ENCODE measurements at places on chromosomes 6 and 20.
A peak's percentile ranks its signal among the peaks of the same experiment; 100 is the strongest.

- DNase-seq: no peak
Observed at GRCh38 chr20:51899674-51900073, 97.4 kb upstream of the SALL4 start.

DNA sequence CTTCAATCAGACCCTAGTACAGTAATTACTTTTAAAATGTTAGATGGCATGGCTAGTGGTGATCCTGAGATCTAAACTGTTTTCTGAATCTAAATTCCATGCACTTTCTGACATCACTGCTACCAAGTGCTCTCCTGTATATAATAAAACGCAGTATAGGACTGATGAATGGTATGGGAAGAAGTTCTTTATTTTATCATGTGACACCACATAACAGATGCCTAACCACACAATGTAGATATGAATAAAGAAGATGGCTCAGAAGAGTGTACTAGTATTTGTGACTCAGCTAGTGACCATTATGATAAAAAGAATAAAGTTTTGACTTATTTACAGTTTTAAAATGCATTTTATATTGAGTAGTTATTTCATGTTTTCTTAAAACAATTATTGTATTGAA, 8.5 kb downstream of the NDUFAF4 start:
- no peak for DNase-seq

DNA sequence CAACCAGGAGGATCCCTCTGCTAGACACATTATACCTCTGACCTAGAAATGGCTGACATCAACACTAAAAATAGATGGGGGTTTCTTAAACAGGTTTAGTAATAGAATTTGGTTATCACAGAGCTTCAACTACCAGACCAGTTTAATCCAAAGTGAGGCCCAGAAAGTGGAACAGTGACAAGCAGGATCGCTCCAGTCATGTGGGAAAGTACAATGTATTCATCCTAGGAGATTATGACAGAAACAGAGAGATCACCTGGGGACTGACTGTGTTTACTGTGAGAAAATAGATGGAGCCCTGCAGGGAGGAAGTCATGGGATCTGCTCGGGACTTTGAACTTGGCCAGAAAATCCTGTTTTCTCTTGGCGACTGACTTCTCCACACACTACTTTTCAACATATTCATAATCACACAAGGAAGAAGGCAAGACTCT, 238.7 kb upstream of the SOX4 start:
- DNase-seq: no peak

DNA sequence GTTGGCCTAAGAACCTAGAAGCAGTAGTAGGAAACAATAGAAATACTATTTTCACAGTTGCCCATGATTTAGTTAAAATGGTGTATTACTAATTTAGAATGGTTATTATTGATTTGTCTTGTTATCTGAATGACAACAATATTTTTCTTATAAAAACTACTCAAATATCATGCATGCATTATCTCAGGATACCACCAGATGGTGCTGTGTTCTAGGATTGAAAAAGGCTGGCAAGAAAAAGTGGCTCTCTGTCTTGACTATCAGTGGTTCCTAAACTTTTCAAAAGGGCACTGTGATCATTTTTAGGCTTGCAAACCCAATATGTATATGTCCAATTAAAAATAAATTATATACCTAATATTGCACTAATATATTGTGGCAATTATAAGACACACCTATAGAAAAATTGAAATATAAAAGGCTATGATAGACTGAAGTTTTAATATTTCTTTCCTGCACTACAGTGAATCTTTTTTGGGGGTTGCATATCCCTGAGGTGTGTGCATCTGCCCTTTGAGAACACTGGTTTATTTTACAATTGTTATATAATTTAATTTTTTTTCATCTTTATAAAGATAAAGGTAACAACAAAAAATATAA, 131.7 kb upstream of the MLIP start:
- no peak for DNase-seq

DNA sequence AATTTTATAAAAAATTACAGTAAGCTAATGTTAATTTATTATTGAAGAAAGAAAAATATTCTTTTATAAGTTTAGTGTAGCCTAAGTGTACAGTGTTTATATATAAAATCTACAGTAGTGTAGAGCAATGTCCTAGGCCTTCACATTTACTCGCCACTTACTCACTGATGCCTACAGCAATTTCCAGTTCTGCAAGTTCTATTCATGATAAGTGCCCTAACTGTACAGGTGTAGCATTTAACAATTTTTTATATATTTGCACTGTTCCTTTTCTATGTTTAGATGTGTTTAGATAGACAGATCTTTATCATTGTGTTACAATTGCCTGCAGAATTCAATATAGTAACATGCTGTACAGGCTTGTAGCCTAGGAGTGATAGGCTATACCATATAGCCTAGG, 80.1 kb upstream of the HDAC2 start:
- no peak for DNase-seq

DNA sequence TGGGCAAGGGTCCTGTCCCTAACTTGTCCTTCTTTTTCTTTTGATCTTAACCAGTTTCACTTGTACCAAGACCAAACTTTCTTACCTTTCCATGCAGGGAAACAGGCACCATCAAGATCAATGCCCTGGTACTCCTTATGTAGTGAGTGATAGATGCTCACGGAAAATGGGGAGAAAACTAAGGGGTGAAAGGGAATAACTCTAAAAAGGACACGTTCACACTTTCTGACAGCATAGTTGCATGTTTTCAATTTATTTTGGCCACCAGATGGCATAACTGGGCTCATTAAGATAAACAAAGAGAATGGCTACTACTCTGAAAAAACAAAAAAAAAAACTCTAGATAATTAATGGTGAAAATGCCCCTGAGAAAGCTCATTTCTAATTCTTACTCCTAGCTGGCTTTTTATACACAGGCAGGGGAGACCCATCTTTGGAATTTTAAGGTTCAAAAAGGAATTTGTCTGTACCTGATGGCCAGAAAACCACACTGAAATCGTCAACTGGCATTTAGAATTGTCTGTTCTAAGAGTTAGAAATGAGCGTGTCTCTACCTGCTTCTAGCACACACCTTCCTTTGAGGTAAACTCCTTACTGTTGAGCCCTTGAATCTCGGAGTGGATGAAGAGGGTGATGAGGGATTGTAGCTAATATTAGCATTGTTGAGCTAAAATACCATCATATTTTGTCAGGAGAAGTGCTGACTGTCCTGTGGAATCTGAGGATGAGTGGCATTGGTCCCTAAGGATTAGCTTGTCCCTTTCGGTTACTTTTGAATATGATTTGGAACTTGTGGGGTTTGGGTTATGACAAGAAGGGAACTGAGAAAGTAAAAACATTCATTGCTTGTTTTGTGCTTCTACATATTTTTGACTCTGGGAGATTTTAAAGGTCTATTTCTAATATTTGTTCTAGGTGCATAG, 62.2 kb upstream of the DDR1 start:
- no peak for DNase-seq

DNA sequence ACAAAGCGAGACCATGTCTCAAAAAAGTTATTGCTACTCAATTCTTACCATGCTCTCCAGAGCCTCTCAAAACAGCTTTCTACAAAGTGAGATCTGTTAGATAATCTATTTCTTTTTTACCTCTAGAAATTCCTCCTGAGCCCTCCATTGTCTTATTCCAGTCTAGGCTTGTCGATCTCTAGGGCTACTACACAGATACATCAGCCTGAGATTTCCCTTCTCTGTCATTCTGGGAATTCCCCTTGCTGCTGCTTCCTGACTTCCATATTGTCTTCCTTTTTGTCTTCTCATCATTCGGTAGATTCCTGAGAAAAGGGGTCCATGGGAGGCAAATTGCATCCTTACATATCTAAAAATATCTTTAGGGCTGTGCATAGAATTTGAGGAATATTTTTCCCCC, 75.6 kb upstream of the GNRH2 start:
- no peak for DNase-seq

DNA sequence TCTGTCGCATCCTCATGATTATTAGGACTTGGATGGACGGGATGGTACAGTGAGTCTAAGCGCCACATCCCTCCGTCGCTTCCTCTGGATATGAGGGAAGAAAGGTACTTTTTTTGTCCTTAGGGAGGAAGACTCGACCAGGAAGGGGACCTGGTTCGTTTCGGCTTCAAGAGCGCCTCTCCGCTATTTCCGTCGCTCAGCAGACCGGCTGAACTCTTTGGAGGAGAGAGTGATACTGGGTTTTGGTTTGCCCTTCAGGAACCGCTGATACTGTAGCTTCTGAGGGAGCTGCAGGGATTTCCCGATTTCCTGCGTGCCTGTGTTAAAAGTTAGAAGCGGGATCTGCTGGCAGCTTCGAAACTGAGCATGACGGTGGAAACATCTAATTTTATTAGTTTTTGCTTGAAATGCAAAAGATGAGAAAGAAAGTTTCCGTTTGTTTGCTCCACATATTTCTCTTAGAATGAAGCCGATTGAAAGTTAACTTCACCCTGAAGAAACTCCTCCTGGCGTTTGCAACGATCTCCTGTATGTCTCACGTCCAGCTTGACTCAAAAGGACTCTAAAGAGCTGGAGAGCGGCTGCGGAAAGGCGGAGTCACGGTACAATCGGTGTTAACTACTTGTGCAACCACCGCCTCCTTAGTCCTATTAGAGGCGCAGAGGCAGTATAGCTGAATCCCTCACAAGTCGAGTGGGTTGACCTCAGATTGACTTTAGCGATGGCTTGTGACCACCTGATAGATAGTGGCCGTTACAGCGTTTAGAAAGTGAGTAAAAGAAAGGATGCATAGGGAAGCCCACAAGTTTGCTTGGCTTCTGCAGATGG, 129.4 kb downstream of the TRIM27 start:
- DNase-seq: peak; percentile 21

Data from stimulated activated CD4-positive, alpha-beta T cell treated with anti-CD3 and anti-CD28 coated beads, Interleukin-1b, Interleukin-23, amount 100 ng/mL, for 48 hours (primary cell).